ENCODE measurements at places on chromosomes 7 and 10.

DNA sequence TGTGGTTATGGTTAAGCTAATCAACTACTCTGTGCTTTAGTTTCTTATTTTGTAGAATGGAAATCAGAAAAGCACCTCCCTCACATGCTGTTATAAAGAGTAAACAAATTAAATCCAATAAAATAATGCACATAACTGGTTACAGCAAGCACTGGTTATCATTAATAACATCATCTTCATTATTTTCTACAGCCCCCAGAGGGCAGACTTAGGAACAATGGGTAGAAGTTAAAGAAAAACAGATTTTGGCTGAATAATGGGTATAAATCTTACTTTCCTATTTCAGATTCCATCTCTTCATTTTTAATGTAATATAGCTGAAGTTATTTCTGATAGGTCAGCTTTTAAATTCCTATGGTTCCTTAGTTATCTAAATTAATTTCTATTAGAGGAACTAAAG is 126.5 kb downstream of the DOCK4 start:
- peak; percentile 51 for DNase-seq

DNA sequence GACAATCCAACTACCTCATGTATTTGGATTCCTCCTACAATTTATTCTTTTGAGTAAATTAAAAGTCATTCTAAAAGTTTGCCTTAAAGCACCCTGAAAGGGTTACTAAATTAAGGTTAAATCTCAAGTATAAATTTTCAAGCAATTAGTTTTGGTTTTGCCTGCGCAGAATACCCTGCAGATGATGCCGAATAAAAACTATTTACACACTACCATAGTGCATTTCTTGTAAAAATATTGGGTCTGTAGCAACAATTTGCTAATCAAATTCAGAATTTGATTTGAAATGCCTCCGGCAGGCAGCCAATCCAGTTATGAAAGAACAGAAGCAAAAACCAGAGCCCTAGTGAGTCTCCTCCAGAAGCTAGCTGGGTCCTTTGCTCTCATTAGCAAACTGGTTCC is 122.2 kb downstream of the TWIST1 start:
- DNase-seq, result no peak

DNA sequence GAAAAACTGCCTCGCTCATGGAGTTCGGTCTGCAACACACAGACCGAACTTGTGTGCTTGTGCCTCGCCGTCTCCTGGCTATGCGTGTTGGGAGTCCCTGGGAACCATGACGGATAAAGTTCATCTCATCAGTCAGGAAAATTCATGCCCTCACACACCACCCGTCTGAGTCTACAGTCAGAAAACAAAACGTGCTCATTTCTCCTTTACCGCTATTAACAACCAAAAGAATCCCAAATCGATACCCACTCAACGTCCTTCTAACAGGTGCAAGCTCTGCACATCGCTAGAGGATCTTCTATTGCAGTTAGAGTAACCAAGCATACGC is 13.6 kb downstream of the CNPY1 start:
- DNase-seq, result no peak

DNA sequence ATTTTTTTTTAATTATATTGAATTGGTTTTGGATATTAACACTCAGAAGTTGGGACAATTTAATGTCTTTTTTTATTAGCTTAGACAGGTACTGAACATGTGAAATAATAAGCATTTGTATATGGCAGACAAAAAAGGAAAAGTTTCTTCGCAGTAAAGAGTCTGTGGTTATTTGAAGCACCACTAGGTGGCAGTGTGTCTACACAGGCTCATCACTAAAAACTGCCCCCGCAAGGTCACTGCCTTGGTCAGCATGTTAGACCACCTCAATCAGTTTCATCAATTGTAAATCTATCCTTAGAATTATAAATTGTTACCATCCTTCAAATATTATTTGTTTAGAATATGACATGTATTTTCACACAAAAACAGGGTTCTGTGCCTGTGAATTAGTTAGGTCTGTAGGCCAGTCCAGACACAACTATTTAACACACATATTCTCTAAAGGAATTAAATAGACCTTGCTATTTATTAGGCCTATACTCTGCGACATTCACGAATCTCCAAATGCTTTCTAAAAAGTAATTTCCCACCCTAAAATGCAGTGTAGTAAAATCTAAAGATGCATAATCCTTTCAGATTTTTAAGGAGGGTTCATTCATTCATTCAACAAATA is 17.0 kb downstream of the PNLIPRP3 start:
- peak; percentile 52 for DNase-seq

DNA sequence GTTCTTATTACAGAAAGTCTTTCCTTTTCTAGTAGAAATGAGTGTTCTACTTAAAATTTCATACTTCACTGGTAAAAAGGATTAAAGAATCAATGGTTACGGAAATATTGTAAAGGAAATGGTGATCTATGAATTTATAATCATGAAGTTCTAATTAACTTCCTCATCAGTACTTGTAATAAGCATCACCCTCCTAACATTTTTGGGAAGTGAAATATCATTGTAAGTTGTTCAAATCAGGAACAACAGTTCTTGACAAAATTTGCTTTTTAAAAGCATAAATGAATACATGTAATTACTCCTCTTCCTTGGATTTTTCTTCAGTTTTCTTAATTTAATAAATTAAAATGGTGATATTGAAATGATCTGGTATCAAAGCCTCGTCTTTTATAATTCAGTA is 5.6 kb upstream of the PCGF5 start:
- no peak for DNase-seq

DNA sequence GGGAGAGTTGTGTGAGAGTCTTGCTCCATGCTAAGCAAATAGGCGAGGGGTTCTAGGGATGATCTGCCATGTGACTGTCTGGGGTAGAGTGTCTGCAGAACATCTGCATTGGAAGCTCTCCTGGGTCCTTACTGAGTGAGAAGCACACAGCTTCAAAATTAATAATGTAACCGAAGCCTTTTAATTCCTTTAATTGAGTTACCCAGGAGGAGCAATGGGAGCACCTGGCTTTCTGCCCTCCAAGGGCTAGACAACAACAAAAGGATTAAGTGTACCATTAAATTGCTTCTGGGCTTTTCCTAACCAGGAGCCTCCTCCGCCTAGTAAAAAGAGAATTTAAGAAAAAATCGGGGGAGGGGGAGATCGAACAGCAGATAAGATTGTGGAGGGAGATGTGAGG is 102.0 kb upstream of the TBX20 start:
- DNase-seq, result no peak

- DNase-seq, result no peak
These were observed 27.9 kb upstream of the HPS1 start for GRCh38 chr10:98474628-98475027.

DNA sequence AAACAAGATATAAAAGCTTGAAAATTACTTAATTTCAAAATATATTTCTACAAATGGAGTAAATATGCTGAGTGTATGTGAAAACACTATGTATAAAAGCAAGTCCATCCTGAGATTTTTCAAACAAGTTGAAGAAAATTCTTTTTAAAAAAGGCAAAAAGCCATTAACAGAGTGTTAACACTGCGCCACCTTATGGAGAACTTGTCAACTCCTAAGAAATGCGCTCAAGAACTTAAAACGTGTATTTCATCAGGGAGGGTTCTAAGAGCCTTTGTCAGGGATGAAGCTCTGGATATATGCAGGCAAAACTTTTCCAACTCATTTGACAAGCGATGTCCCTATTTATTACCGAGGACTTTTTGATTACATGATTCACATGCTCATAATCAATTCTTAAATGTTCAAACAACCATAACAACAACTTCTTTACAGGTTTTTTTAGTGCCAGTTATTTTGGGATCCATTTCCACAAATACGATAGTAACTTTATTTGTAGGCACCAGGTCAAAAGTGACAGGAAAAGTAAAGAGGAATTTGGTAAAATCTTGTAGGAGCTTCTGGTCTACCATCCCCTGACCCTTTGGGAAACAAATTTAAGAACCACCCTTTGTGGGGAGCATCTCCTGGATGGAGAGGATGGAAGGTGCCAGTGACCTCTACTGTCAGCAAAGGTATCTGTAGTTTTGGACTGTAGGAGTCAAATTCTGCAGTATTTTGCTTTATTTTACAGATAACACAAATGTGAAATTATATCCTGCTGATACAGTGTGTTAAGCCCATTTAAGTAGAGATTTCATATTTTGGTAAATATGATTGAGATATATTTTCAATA is 23.2 kb downstream of the CALCR start:
- DNase-seq, result peak; percentile 69

DNA sequence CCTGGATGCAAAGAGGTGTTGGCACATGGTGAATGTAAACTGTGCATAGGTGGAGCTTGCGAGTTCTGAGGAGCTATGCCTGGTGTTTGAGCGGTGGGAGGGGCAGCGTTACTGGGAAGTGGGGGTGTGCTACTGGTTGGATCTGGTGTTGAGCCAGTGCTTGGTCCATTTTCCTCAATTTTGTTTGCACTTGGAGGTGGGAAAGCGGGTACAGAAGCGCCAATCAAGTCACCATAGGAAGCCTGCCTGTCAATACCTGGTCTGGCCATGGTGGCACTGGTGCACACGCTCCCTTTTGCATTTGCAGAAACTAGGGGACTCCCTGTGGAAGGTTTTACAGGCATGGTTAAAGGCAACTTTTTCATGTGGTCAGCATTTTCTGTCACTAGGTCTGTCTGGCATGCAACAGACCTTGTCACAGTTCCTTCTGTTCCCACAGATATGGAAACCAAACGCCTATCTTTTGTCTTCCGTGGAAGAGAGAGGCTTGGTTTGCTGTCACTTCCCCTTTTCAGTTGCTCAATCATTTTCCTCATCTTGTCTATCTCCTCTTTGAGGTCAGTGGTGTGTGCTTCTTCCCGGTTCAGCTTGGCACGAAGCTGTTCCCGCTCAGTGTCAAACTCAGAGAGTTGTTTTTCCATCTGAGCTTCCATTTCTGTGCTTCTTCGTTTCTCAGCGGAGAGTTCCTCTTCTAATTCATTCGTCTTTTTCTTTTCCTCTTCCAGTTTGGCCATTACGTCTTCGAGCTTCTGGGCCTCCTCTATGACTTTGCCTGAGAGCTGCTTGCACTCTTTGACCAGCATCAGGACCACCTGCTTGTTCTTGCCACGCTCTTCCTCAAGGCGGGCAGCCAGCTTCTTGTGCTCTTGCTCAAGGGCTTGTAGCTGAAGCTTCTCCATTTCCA is 81.1 kb downstream of the CTTNBP2 start:
- DNase-seq, result no peak

DNA sequence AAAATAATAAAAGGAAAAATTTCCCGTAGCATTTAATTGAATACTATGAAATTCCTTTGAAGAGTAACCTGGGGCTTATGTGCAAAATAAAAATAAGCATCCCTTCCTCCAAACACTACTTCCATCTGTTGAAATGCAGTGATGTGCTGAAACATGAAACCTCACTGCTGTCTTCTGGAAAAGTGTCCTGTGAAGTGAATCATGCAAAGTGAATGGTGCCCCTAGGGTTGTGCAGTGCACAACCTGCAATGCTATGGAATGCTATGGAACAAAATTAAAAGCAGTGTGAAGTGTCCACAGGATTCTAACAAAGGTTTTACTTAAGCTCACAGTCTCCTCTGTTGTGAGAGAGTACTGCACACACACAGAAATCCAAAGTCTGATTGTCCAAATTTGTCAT is 480.9 kb downstream of the ETV1 start:
- DNase-seq, result no peak

DNA sequence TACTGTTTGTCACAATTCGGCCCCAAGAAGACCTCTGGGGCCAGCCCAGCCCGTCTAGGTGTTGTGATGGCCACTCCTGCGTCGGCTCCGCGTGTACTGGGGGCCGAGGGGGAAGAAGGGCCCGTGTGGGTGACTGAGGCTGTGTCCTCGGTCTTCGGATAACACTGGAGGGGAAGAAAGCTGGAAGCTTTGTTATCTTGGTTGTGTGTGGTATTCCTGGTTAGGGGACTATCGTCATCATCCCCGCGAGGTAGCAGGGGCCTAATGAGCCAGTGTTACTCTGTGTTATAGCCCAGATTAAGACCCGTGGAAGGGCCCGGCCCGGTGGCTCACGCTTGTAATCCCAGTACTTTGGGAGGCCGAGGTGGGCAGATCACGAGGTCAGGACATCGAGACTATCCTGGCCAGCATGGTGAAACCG is 854 bp downstream of the MTG1 start:
- DNase-seq, result peak; percentile 8

GRCh38 chr7:98329100-98329790 is 47.8 kb downstream of the BRI3 start:
- DNase-seq, result peak; percentile 78
